ENCODE measurements at places on chromosomes 1 and 21.

GRCh38 chr1:99814373-99814900 is 35.7 kb upstream of the AGL start:
- DNase-seq: no peak

- no peak for DNase-seq
Observed at GRCh38 chr1:153733970-153734369, 6.1 kb downstream of the INTS3 start.

DNA sequence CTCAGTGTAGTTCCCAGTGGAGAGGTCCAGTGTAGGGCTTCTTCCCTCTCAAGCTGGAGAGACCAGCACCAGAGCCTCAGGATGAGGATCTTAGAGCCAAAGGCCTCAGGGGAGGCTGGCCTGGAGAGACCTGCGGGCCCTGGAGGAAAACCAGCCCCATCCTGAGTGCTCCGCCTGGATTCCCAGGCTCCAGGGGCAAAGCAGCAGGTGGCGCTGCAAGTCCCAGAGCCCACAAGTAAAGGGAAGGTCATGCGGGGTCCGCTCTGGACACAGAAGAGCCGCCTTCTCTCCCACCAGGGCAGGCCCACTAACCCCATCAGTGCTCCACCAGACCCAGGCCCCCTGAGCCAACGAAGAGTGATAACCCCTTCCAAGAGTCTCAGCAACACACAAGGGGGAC is 22.7 kb downstream of the PGBD5 start:
- DNase-seq: no peak

DNA sequence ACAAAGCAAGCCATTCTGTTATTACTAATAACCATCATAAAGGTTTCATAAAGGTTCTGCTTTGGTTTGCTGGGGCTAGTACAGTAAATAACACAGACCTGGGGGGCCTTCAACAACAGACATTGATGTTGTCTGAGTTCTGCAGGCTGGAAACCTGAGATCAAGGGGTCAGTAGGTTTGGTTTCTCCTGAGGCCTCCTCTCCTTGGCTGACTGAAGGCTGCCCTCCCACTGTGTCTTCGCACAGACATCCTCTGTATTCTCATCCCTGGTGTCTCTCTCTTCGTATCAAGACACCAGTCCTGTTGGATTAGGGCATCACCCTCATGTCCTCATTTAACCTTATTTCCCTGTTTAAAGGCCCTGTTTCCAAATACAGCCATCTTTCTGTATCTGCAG is 37.3 kb downstream of the HUNK start:
- DNase-seq: no peak

- DNase-seq: no peak
Observed at GRCh38 chr21:38798481-38798882, 7.2 kb upstream of the ETS2 start.

DNA sequence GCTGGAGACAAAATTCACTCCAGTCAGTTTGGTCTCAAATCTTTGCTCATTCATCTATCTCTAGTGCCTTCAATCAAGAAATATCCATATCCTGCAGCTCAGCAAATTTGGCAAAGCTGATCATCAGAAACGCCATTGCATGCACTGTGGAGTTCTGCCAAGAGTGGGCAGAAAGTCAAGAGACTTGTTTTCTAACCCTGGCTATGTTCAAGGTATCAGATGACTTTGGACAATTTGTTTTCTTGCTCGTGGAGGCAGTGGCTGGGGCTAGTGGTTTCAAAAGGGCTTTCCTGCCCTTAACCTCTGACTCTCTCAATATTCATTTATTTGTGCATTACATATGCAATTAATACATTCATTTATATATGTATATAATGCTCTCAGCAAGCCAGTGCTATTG is 12.8 kb upstream of the LRRC52 start:
- no peak for DNase-seq

DNA sequence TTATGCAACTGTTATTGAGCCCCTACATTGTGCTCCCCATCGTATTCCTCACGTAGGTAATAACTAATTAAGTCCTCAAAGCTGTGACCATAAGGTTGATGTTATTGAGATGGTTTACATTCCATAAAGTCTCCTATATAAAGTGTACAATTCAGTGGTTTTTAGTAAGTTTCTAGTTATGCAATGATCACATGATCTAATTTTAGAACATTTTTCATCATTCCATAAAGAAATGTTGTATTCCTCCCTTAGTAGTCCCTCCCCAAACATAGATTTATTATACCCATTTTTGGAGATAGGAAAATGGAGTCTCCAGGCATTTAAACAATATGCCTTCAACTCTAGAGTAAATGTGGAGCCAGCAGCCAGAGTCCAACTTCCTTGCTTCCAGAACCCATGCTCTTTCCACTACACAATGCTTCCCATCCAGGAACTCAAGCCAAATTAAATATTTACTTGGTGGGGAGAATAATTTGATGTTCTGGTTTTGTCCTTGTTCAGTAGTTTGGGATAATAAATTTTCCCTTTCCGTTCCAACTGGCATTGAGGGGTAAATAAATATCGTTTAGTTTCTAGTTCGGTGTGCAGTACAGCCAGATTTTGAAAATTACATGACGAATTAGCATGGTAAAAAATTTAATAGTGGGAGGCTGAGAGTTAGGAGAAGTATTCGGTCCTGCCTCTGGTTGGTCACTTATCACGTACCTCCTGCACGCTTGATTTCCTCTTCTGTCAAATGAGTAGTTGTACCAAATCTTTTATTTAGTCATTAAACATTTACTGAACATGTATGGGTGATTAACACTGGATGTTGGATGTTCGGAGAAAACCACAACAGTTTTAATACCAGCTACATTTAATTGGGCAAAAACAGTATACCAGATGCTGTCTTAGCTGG is 66.3 kb downstream of the CACHD1 start:
- DNase-seq: no peak

DNA sequence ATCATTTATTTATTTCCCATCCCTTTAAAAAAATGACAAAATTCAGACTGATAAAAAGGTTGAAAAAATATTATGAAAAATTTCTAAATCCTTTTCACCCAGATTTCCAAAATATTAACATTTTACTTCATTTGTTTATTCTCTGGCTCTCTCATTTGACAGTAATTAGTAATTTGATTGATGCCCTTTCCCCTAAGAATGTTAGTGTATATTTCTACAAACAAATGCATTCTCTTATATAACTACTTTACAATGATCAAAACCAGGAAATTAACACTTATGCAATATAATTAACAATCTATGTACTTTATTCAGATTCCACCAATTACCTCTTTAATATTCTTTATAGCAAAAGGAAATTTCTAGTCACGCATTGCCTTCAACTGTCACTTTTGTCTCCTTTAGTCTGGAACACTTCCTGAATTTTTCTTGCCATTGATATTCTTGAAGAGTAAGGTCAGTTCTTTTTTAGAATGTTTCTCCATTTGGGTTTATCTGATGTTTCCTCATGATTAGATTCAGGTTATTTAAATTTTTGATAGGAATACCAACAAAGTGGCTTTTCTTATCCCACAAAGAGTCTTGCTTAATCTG is 3.9 kb downstream of the CD53 start:
- no peak for DNase-seq

DNA sequence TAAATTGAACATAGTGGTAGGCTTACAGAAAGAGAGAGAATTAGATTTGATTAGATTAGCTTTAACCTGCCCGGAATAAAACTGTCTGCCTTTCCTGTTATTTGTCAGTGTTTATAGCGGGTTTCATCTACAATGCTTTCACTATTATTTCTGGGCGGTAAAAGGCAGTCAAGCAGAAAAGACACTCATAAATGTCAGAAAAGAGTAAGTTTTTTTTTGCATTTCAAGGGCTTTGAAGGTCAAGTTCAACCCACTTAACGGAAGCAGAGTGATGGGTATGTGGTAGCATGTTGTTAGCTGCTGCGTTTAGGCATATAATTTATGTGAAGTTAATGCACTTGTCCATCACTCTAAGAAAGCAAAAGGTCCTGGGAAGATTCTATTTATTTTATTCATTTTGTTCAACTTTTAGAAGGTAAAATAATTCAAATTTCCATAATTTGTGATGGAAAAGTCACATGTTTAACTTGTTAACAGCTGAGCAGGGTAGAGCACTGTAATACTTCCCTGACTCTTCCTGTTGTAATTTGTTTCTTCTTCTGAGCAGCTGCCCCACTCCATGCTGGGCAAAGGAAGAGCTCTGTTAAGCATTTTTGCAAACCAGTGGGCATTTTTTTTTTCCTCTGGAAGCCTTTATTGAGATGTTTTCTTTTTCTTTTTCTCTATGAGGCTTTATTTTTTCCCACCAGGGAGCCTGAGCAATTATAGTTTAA is 220.1 kb downstream of the ST6GALNAC3 start:
- DNase-seq: no peak

DNA sequence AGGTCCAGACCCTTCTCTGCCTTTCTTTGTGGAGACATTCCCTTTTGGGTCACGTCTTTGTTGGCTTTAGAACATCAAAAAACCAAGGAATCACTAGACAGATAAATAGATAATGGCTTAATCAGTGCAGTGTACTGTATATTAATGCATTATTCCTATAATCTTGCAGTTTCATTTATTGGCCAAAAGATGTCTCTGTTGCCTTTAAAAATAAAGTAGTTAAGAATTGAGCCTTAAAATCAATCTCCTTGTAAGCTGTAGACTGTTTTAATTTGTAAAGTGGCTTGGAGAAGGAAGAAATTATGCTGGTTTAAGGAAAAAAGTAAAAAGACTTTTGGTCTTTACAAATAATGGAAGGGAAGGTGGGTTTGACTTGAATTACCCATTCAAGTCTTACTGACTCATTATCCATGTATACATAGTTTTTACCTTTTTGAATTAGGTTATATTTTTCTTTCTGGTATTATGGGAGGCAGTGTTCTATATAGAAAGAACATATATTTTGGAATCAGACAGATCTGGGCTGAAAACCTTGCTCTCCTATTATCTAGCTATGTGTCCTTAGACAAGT is 84.6 kb downstream of the VPS13D start:
- DNase-seq: no peak

DNA sequence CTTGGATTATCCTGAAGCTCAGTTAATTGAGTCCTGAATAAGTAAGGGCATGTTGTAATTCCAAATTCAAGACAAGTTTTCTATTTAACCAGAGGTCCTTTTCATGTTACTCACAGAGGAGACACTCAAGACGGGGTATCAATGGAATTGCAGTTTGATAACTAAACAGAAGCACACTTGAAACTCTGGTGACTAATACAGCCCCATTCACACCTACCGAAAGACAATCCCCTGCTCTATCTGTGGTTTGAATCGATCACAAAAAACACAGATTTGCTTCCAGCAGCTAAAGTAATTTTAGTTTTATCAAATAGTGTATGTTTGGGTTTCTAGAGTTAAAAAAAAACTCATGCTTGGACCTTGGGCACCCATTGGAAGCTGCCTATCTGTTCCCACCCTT is 60.4 kb downstream of the TEX35 start:
- no peak for DNase-seq

DNA sequence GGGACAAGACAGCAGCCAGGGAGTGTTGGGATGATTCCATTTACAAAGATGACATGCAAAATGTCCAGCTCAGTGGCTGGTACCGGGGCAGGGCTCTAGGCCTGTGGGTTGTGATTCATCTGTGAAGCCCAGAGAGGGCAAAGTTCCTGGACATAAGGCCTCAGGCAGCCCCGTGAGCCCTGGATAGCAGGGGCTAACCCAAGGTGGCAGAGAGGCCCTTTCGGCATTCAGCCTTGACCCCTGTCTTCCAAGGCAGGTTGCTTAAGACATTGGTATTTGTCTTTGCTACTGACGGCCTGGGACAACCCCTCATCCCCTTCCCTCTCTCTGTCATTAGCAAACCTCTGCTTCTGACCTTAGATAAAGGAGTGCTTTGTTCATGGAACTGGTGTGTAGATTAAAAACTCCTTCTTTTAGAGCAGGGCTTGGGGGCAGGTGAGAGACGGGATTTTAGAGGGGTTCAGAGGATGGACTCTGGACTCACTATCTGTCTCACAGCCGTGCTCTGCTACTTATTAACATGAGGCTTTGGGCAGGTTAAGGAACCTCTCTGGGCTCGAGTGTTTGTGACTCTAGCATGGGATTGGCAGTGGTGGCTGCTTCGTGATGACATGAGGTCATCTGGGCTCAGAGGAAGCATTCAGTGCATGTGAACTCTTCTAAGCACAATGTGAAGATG is 36.3 kb downstream of the TMEM51 start:
- DNase-seq: no peak

DNA sequence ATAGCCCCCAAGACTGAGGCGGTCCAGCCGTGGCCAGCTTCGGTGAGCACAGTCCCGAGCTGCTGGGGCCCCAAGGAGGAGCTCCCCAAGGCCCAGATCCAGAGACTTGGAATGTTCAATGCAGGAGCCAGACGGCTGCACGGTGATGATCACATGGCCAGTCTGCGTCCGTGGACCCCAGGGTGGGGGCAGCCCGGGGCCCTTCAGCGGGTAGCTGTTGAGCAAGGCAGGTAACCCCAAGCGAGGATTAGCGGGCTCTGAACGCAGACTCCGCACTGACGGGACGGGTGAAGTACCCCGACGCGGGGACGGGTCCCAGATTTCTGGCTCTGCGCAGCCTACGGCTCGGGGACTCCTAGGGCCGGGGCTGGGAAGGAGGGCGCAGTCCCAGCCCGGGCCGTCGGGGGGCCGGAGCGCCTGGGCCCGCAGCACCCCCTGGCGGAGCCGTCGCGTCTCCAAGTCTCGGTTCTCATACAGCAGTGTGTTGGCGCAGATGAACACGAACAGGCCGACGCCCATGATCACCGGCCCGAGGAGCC is 2.7 kb downstream of the TMEM200B start:
- DNase-seq: no peak

- DNase-seq: no peak
Observed at GRCh38 chr1:52862666-52863458, 20.3 kb downstream of the ZYG11A start.

DNA sequence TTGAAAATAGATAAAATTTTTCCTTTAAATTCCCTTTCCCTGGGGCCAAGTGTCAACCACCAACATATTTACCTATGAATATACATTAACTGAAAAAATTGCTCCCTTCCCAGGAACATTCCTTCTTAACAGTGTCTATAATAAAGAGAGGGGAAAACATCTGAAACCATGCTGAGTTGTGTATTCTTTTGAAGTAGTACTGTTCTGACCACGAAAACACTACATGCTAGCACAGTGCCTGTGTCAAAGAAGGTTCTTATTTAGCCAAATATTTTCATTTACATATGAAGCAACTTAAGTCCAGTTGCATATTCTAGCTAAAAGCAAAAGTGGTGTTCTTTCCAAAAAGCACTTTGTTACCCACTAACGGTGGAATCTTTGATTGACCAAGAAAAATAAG is 311.2 kb downstream of the VAV3 start:
- no peak for DNase-seq

GRCh38 chr1:170290276-170290675 is 144.5 kb downstream of the NTMT2 start:
- DNase-seq: no peak

DNA sequence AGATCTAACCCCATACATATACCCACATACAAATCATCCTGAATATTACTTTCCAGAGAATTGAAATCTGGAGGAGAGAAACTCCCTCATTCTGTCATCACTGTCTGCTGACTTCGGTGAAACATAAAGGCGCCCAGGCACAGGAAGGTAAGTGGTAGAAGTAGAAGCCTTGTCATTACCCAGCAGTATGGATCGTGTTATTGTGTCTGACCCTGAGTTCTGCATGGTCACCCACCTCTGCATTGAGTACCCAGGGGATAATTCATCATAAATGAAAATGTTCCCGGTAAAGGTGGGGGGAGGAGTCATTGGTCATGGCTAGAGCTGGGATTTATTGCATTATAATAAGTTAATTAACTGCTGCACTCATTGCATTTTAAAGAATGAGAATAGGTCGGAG is 342.6 kb upstream of the PKN2 start:
- DNase-seq: no peak
